ENCODE measurements at places on chromosomes 5 and 9.

DNA sequence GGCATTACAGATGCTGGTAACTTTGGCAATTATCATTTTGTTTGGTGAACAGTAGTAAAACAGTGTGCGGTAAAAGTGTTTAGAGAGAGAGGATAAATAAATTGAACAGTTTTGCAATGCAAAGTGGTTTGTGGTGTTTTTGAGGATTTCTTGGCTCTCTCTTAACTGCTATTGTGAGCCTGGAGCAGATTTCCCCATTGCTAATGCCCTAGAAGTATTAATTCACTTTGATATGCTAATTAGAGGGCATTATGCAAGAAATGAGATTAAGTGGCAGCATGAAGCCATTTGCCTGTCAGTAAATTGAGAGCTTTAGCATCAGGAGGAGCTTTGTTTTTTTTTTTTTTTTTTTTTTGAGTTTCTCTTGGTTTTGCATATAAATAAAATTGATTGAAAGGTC lies 8.2 kb downstream of the PBX3 start:
- no peak for DNase-seq

GRCh38 chr5:110165366-110165765 lies 475.6 kb downstream of the MAN2A1 start:
- DNase-seq, result no peak

DNA sequence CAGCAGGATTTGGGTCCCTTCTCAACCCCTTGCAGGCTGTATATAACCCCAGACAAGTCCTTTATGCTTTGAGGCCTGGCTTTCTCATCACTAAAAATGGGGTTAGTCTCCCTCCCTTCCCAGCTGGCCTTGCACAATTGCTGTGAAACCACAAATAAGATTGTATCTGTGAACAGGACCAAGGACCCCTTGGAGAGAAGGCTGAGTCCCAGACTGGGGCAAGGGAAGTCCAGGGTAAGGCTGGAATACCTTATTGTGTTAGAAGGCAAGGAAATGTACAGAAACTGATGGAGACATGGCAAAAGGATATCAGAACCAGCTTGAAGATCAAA lies 11.4 kb downstream of the MACROH2A1 start:
- DNase-seq, result no peak

DNA sequence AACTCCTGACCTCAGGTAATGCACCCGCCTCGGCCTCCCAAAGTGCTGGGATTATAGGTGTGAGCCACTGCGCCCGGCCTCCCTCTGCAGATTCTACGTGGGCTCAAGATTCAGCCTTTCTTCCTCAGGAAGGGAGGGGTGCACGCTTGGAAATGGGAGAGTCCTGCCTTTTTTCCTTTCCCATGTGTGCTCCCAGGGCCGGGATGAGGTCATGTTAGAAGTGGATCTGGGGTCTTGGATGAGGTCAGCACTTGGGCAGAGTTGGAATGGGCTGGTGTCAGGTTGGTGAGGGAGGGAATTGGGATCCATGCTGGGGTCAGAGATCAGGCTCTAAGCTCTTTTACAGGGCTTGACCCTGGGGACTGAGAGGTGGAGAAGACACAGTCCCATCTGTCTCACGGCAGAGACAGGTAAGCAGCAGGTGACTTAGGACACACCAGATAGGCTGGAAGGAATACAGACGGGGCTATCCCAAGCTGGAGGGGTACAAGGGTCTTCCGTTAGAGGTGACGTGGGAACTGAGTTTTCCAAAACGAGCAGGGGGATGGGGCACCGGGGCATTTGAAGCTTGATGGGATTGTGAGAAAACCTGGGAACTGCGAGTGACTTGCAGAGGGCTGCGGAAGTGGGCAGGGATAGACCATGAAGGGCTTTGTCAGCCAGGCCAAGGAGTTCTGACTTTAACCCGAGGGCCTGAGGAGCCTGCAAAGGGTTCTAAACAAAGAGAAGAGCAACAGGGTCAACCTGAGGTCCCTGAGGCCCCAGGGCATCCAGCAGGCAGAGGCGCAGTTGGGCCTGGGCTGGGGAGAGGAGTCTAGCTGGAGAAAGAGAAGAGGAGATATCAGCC lies 1.8 kb upstream of the AQP7 start:
- no peak for DNase-seq

DNA sequence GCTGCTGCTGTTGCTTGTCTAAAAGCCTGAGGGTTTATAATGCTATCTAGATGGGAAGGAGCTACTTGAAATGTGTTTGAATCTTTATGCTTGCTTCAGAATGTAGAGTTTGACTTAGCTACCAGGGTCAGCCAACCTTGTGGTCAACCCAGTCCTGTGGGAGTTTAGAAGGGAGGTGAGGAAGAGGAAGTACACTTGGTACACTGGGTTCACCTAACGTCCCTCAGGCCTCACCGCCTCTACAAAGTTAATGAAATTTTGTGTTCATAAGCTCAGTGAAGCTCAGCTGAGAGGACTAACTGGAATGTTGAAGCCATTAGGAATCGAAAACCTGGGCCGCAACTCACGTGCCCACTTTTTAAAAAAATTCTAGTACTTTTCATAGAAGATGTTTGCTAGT lies 10.7 kb downstream of the IQGAP2 start:
- no peak for DNase-seq

- DNase-seq, result no peak
These were observed 139.7 kb upstream of the MAN2A1 start for GRCh38 chr5:109550077-109550476.

GRCh38 chr9:98971168-98971914 lies 27.6 kb downstream of the COL15A1 start:
- no peak for DNase-seq

GRCh38 chr5:171312129-171312974 lies 3.3 kb downstream of the TLX3 start:
- DNase-seq, result no peak

GRCh38 chr5:74493411-74493810 lies 147.1 kb downstream of the ENC1 start:
- DNase-seq, result no peak

- DNase-seq, result no peak
These were observed 289.9 kb upstream of the ACTBL2 start for GRCh38 chr5:57772512-57772911.

DNA sequence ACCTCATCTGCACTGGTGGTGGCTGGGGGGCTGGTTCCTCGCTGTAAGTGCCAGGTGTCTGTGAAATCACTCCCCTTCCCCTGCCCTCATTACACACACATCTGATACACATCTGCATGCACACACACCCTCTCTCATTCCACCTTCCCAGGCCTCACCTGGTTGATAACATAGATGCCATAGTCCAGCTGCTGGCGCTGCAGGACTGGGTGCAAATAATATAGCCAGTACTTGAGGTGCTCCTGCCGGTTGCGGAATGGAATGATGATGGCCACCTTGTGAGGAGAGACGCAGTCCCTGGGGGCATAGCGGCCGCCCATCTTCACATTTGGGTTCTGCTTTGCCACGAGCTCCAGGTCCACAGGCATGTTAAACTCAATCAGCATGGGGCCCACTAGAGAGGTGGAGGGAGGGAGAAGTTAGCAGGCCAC lies 32.1 kb downstream of the B4GALT1 start:
- no peak for DNase-seq

GRCh38 chr5:61966997-61967396 lies 339.0 kb upstream of the KIF2A start:
- DNase-seq, result no peak

- DNase-seq, result peak; percentile 32
These were observed 1.0 kb upstream of the RXRA start for GRCh38 chr9:134325096-134325812.

DNA sequence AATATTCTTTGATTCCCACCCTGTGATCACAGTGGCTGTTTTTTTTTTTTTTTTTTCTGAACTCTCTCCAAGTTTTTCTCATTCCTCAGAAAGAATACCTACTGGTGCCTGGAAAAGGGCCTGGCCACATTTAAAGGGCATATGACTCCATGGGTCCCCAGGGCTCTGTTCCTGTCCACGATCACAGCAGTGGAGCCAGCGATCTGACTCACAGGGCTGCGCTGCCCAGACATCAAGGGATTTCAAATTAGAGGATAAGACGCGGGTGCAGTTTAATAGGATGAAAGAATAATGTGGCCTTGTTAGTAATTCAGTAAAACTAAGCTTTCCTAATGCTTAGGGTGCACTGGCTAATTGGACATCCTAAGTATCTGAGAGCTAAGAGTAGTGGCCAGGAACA lies 175.1 kb upstream of the MSX2 start:
- no peak for DNase-seq

All from CD8-positive, alpha-beta T cell (primary cell).